ENCODE measurements at places on chromosomes 13 and 19. TPM values are rescaled to one million over a fixed set of nuclear protein-coding genes. Genes with fewer than 3 reads are reported as not detected.

- no peak for DNase-seq
- H3K4me3 ChIP-seq, result peak overlapping the region; percentile 19
- peak overlapping the region; percentile 52 for H3K27ac ChIP-seq
- no peaks in the 10 kb centered on the region for H3K36me3 ChIP-seq
- H3K27me3 ChIP-seq, result no peaks in the 10 kb centered on the region
These were observed 4.0 kb downstream of the KLK1 start for GRCh38 chr19:50819636-50820035.

GRCh38 chr19:55602104-55603001 lies 2.3 kb downstream of the ZNF524 start:
- no peak overlapping the region for H3K4me3 ChIP-seq
- H3K4me1 ChIP-seq, result peaks cover 7% of the 10 kb centered on the region
- no peak overlapping the region for H3K27ac ChIP-seq
- H3K27me3 ChIP-seq, result no peaks in the 10 kb centered on the region
- no peaks in the 10 kb centered on the region for H3K36me3 ChIP-seq

GRCh38 chr13:39411511-39411910 lies 191.5 kb downstream of the LHFPL6 start:
- H3K4me3 ChIP-seq, result no peak overlapping the region
- no peaks in the 10 kb centered on the region for H3K27me3 ChIP-seq
- no peak overlapping the region for H3K27ac ChIP-seq
- H3K36me3 ChIP-seq, result no peaks in the 10 kb centered on the region

GRCh38 chr19:5994405-5995165 lies 16.6 kb upstream of the RANBP3 start:
- no peak for DNase-seq
- no peak overlapping the region for H3K27ac ChIP-seq
- H3K36me3 ChIP-seq, result no peaks in the 10 kb centered on the region
- H3K27me3 ChIP-seq, result no peaks in the 10 kb centered on the region
- H3K4me1 ChIP-seq, result no peaks in the 10 kb centered on the region

DNA sequence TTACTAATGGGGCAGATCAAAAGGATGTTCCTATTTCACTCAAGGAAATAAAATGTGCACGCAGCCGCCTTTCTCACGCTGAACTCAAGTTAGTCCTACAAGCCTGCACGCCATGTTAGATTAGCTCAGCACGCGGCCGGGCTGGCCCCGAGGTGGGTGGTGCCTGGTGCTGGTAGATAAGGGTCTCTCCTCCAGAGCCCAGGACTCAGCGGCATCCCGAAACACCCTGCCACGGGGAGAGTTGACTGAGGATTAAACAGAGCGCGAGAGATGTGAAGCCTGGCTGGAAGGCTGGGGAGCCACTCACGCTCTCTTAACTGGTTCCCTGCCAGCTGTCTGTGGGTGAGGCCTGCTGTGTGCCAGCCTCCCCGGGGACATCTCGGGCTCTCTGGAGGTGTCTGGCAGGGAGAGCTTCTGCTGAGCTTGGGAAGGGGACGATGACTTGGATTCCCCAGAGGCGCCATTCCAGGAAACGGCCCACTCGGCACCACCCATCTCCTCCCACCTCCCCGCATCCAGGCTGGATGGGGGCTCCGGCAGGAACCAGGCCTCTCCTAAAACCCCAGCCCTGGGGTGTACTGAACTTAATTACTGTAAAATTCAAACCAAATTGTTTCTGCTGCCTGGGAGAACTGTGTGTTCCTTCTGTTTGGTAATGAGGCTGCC lies 122.2 kb downstream of the KDM4B start:
- no peak overlapping the region for H3K4me3 ChIP-seq
- H3K27me3 ChIP-seq, result no peaks in the 10 kb centered on the region
- H3K4me1 ChIP-seq, result no peaks in the 10 kb centered on the region
- no peak for DNase-seq

DNA sequence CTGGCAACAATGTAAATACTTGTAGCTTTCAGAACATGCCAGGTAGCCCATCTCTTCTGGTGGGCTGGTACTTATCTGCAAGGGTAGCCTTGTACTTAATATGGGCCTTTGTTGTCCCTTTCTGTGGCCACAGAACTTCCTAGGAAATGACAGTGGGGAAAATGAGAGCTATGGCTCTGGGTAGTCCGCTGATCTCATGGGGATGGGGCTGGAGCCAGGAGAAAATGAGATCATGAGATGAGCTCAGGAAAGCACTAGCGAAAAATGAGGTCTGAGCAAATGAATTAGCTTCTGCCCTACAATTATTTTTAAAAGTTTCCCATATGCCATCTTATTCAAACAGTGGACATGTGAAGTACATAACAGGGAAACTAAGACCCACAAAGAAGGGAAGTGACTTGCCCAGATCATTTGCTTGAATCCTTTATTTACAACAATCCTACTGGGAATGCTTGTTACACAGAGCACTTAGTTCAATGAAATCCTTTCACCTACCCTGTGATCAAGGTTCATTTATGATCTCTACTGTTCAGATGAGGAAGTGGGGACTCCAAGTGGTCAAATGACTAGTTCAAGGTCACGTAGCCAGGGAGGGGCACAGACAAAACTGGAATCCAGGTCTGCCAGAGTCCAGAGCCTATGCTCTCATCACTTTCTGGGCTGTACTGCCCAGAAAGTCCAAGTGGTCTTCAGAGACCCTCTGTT lies 87.1 kb downstream of the PTPRS start:
- no peaks in the 10 kb centered on the region for H3K4me1 ChIP-seq
- no peaks in the 10 kb centered on the region for H3K27me3 ChIP-seq
- no peak overlapping the region for H3K4me3 ChIP-seq
- H3K36me3 ChIP-seq, result no peaks in the 10 kb centered on the region
- DNase-seq, result no peak

- H3K4me3 ChIP-seq, result no peak overlapping the region
- no peaks in the 10 kb centered on the region for H3K36me3 ChIP-seq
- DNase-seq, result no peak
These were observed 16.0 kb downstream of the KCNC3 start for GRCh38 chr19:50312967-50313811.

DNA sequence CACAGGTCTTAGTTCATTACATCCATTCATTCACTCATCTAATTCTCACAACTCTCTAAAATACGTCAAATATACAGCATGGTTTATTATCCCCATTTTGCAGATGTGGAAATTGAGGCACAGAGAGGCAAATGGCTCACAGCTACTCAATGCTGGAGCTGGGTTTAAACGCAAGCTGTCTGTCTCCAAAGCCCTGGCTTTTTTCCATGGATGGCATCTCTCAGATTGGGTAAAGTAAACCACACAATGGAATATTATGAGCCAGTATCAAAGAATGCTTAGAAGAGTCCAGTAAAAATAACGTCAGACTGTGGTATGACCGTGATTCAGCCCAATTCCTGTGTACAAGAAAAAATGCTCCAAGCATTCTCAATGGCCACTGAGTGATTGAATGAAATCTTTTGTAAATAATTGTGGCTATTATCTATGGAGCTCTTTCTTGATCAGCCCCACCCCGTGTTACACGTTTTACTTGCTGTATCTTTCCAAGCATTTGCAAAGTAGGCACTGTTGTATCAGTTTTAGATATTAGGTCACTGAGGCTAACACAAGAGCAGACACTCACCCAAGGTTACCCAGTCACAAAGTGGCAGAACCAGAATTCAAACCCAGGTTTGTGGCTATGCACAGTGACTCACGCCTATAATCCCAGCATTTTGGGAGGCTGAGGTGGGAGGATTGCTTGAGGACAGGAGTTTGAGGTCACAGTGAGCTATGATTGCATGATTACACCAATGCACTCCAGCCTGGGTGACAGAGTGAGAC lies 5.5 kb upstream of the ACP7 start:
- no peaks in the 10 kb centered on the region for H3K4me1 ChIP-seq
- no peak overlapping the region for H3K27ac ChIP-seq
- no peak overlapping the region for H3K4me3 ChIP-seq
- no peaks in the 10 kb centered on the region for H3K36me3 ChIP-seq
- H3K27me3 ChIP-seq, result peaks cover 14% of the 10 kb centered on the region

DNA sequence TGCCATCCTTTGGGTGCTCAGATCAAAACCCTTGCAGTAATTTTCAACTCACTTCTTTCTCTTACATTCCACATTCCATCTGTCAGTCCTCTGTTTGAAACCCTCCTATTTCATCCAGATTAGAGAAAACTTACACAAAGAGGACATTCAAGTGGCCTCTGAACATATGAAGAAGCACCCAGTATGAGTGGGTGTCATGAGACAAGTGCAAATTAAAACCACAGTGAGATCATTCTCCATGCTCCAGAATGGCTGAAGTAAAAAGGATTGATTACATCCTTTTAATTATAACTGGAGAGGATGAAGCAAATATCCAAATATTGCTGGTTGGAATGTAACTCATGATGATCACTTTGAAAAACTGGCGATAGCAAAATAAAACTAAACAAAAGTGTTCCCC lies 96.5 kb downstream of the MIPEP start:
- no peak overlapping the region for H3K27ac ChIP-seq
- no peaks in the 10 kb centered on the region for H3K27me3 ChIP-seq
- DNase-seq, result no peak
- no peak overlapping the region for H3K4me3 ChIP-seq
- H3K4me1 ChIP-seq, result no peaks in the 10 kb centered on the region
- no peaks in the 10 kb centered on the region for H3K36me3 ChIP-seq

- no peak overlapping the region for H3K27ac ChIP-seq
- peaks cover 3% of the 10 kb centered on the region for H3K4me1 ChIP-seq
- no peaks in the 10 kb centered on the region for H3K27me3 ChIP-seq
- H3K36me3 ChIP-seq, result no peaks in the 10 kb centered on the region
These were observed 8.7 kb downstream of the FIZ1 start for GRCh38 chr19:55590617-55591016.

DNA sequence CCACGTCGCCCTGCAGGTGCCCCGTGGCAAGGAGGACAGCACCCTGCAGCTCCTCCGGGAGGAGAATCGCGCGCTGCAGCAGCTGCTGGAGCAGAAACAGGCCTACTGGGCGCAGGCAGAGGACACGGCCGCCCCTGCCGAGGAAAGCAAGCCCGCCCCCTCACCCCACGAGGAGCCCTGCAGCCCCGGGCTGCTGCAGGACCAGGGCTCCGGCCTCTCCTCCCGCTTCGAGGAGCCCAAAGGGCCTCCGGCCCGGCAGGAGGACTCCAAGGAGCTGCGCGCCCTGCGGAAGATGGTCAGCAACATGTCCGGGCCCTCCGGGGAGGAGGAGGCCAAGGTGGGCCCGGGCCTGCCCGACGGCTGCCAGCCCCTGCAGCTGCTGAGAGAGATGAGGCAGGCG lies 11.6 kb downstream of the CBY2 start:
- no peak for DNase-seq
- no peak overlapping the region for H3K4me3 ChIP-seq
- H3K4me1 ChIP-seq, result no peaks in the 10 kb centered on the region
- no peaks in the 10 kb centered on the region for H3K27me3 ChIP-seq
- H3K36me3 ChIP-seq, result no peaks in the 10 kb centered on the region

GRCh38 chr19:48633148-48634035 lies 3.8 kb downstream of the DBP start:
- peak; percentile 86 for DNase-seq
- no peak overlapping the region for H3K4me3 ChIP-seq
- H3K27ac ChIP-seq, result peak overlapping the region; percentile 93
- peaks cover 36% of the 10 kb centered on the region for H3K4me1 ChIP-seq

- H3K27ac ChIP-seq, result no peak overlapping the region
- H3K27me3 ChIP-seq, result peaks cover 37% of the 10 kb centered on the region
- H3K4me1 ChIP-seq, result no peaks in the 10 kb centered on the region
These were observed 2.0 kb downstream of the AMER2 start for GRCh38 chr13:25169951-25170553.

GRCh38 chr19:2053601-2054389 lies 2.8 kb upstream of the MKNK2 start:
- H3K27ac ChIP-seq, result peak overlapping the region; percentile 75
- peak; percentile 68 for DNase-seq
- no peaks in the 10 kb centered on the region for H3K27me3 ChIP-seq
- no peak overlapping the region for H3K4me3 ChIP-seq

C19orf12 gene
- total RNA-seq, result 15.2 TPM

TSHZ3 gene
- total RNA-seq, result 1.3 TPM

VSIG10L gene
- total RNA-seq, result 1.1 TPM

KLC3 gene
- not detected for total RNA-seq

TLE6 gene
- total RNA-seq, result 3.8 TPM

SBK2 gene
- total RNA-seq, result not detected

RASIP1 gene
- total RNA-seq, result 4.8 TPM

GRIK5 gene
- total RNA-seq, result 0.62 TPM

PSPN gene
- total RNA-seq, result 6.0 TPM

POSTN gene
- total RNA-seq, result 20.6 TPM

RHPN2 gene
- 78.3 TPM for total RNA-seq

NCLN gene
- 195 TPM for total RNA-seq

Measured in colonic mucosa (tissue), 4 donors.